ENCODE measurements at places on chromosomes 13 and 19.

GRCh38 chr13:44397766-44398223 is 24.2 kb downstream of the SERP2 start:
- peak; percentile 99 for DNase-seq

- DNase-seq = peak; percentile 62
Observed at GRCh38 chr19:4083677-4084546, 17.2 kb upstream of the ZBTB7A start.

DNA sequence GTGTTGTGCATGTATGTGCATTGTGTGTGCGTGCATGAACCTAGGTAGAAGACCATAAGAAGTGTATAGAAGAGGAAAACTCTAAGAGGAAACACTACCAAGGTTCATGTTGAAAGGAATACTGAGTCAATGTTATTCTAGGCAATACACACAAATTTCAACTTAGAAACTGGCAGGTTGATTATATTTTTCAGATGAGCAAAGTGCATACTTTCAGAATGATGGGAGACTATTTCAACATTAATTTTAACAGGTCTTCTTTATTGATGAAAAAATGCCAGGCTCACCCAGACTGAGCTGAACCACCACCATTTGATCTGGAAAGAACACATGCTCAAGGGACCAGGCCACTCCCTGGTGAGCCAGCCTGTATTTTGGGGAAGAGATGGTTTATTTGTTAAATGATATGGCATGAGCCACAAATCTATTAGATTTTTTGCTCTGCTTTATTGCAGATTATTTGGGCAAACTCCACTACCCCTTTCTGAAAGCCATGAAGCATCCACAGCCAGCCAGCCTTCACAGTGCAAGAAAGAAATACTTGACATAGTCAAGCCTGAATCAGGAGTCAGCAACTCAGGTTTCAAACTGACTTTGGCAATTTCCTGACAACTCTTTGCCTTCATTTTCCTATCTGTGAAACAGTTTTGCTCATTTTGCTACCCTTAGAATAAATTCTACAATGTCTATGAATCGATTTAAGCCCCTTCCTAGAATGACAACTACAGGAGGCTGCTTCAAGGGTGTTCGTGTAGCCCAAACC is 368.9 kb downstream of the COG6 start:
- DNase-seq = no peak

GRCh38 chr19:8108560-8109445 is 40.6 kb downstream of the FBN3 start:
- no peak for DNase-seq

DNA sequence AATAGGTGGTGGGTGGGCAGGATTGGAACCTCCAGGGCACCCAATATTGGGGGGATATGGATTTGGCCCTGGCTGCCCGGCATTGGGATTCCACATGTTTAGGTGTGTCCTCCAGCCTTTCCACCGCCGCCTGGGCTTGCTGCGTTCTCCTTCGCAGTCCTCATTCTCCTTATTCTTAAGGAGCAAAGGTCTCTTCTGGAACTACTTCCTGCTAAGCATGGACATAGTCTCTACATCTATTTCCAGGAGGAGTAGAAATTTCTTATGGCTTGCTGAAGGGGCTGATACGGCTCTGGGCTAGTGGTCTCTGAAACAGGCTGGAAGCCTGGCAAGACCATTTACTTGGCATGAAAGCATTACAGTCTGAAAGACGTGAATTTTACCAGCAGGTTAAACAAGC is 9.2 kb upstream of the FCGBP start:
- DNase-seq = no peak

GRCh38 chr13:43728421-43728820 is 58.4 kb downstream of the ENOX1 start:
- no peak for DNase-seq

GRCh38 chr13:80055847-80056246 is 285.1 kb downstream of the SPRY2 start:
- DNase-seq = no peak

- peak; percentile 61 for DNase-seq
Observed at GRCh38 chr13:28753208-28753892, 34.6 kb upstream of the SLC46A3 start.
